Central memory CD8-positive, alpha-beta T cell (primary cell): ENCODE measurements at places on chromosomes 2 and 18.

DNA sequence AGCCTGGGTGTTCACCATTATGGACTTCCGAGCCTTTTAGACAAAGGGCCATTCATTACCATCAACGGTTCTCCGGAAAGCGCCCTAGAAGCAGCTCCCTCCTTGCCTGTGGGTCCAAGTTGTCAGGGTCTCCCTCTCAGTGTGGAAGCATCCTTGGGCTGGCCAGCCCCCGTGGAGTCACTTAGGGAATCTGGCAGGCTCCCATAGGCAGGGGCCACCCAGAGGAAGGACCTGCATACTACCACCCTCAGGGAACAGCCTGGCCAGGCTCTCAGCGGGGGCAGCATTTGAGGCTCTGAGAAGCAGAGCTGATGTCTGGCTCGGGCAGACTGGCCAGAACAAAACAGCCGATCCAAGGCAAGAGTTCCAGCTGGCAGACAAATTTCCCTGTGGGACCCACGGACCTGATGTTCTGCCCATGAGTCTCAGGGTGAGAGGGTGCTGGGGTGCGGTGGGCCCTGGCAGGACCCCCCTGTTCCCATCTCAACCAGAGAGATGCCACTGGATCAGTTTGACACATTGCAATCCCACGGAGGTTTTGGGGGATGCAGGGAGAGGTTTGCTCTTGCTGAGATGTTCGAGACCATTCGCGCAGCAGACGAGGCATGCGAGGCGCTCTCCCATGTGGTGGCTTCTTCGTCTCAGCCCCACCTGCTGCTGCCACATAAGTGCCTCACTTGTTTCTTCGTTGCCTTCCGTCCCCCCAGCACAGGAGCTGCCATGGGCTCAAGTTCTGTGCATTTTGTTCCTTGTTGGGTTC lies 56.9 kb downstream of the ACKR3 start:
- no peak for DNase-seq

GRCh38 chr2:29902356-29902755 lies 19.0 kb downstream of the ALK start:
- DNase-seq: no peak

DNA sequence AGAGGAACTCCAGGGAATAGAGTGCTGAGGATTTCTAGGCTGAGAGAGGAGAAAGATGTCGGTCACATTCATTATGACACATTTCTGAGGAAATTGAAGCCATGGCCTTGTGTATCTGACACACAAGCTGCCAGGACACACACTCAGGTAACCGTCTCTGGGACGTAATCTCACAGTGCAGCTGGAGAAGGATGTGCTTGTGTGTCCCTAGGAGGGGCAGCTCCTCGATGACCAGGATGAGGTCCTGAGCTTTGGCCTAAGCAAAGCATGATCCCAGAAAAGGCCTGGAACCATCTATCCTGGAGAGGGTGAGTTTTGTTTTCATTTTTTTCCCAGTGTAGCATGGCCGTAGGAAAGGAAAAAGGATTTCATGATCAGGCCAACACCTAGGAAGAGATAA lies 102.2 kb downstream of the CAPN13 start:
- DNase-seq: no peak

DNA sequence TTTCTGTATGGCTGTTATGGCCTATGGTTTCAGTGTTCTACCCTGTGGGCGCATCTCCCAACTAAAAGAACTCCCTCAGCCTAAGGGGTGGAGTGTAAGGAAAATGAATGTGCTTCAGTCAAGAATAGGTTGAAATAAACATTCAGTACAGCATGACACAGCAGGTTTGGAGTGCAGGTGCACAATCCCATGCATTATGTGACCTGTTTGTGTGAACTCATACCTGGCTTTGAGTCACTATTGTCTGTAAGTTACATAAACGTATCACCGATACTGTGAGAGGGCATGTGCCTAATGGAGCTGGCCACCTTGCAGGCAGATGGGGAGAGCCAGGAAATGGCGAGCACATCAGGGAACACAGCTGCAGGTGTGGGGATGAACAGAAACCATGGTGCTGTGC lies 216.0 kb downstream of the DSEL start:
- DNase-seq: no peak

DNA sequence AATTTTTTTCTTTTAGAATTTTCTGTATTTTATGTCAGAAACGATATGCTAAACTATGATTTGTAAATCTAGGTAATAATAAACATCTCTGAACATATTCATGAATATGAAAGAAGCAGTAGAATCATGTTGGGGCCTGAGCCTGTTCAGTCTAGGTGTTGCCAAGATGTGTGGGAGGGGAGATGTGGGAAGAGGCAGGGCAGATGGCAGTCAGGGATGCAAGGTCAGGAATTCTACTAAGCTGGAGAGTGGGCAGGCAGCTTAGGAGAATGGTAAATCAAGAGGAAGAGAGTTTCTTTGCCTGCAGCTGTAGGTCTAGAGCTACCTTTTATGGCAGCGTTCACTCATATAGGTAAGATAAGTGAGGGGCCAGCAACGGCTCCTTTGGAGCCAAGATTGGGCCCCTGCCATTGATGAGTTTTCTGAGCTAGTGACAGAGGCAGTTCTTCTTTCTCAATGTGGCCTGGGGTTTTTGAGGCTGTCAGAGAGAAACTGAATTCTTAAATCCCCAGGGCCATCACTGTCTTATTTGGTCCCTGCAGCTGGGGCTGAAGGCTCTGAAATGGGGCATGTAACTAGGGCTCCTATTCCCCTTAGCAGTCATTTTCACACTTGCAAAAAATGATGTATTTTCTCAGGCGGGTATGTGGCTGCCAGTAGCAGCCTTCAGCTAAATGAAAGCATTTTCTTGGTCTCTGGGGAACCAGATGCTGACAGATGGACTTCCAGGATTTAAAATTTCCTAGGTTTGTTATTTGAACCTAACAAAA lies 232.8 kb downstream of the PIK3C3 start:
- no peak for DNase-seq

DNA sequence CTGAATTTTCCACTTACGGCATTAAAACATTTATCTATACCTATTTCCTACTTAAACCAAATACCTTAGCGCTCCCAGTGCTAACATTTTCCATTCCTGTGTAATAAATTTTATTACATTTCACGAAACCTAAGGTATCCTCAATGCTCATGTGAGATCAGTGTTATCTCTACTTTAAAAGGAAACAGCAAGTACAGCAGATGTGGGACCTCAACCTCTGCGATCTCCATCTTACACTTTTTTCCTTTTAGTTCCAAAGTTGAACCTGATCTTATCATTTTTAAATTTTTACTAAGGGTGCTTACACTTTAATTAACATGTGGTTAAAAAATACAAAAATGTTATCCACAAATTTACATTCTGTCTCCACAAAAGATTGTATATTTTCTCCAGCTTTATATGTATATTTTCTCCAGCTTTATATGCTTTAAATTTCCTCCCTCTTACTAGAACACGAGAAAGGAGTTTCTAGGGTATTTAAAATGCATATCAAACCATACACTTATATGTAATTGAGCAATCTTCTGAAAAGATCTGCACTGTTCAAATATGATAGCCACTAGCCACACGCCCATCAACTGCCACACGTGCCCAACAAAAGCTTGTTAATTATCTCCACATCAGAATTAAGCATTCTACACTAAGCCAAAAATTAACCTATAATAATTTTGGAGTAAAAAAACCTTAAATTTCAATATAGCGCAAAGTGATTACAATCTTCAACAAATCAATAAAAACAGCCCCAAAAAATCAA lies 38.1 kb downstream of the MBOAT2 start:
- no peak for DNase-seq

- no peak for DNase-seq
Observed at GRCh38 chr2:149421791-149422190, 91.4 kb downstream of the LYPD6 start.

DNA sequence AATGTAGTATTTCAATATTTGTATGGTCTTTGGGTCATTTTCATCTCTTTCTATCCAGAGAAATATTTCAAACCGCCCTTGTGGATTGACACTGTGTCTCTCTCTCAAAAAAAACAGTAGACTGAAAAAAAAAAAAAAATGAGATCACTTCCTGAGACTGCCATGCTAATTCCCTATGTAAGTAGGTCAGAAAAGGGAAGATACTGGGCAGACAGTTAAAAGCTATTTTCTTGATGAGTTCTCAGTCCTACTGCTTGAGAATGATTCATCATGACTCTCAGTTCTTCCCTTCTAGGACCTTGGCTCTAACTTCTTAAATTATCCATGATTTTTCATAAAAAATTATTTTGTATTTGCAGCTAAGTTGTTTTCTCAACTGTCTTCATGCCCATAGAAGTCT lies 672.3 kb upstream of the REG3G start:
- no peak for DNase-seq

- DNase-seq: no peak
Observed at GRCh38 chr2:41905597-41906337, 142.1 kb upstream of the PKDCC start.

- DNase-seq: no peak
Observed at GRCh38 chr2:98946855-98947254, 10.8 kb upstream of the CRACDL start.

DNA sequence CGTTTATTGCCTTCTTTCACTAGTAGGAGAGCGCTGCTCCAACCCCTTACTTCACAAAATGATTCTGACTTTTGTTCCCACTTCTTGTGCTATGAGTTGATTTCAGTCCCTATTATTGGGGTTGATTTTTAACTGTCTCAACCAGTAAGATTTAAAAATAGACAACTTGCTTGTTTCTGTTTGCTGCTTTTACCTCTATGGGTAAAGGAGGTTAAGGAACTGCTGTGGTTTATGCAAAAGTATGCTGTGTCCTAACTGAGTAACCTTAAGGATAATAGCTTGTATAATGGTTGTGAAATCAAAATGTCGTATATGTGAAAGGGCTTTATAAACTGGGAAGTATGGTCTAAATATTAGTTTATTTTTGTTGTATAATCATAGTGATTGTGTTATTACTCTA lies 22.6 kb downstream of the ALMS1 start:
- DNase-seq: no peak

GRCh38 chr2:191255756-191256312 lies 10.6 kb downstream of the MYO1B start:
- DNase-seq: no peak

- DNase-seq: no peak
Observed at GRCh38 chr2:56478027-56478426, 294.2 kb downstream of the CCDC85A start.

DNA sequence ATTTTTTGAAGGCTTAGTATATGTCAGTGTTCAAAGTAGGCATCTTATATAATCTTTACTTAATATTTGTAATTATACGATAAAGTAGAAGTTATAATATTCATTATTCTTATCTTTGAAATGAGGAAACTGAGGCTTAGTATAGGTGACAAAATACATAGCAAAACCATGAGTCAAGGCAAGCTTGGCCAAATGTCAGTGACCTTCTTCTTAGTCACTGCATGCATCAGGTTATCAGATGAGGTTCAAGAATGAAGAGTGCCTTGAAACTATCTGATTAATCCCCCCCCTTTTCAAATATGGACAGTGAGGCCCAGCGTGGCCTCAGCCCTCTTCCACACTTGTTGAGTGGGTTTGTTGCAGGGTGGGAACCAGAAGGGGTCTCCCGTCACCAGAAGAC lies 59.3 kb downstream of the PMAIP1 start:
- no peak for DNase-seq

- no peak for DNase-seq
Observed at GRCh38 chr2:227719641-227720040, 1.8 kb upstream of the SLC19A3 start.

- DNase-seq: no peak
Observed at GRCh38 chr2:77521548-77521891, 656 bp downstream of the LRRTM4 start.

GRCh38 chr2:3857576-3857975 lies 154.2 kb downstream of the DCDC2C start:
- no peak for DNase-seq

DNA sequence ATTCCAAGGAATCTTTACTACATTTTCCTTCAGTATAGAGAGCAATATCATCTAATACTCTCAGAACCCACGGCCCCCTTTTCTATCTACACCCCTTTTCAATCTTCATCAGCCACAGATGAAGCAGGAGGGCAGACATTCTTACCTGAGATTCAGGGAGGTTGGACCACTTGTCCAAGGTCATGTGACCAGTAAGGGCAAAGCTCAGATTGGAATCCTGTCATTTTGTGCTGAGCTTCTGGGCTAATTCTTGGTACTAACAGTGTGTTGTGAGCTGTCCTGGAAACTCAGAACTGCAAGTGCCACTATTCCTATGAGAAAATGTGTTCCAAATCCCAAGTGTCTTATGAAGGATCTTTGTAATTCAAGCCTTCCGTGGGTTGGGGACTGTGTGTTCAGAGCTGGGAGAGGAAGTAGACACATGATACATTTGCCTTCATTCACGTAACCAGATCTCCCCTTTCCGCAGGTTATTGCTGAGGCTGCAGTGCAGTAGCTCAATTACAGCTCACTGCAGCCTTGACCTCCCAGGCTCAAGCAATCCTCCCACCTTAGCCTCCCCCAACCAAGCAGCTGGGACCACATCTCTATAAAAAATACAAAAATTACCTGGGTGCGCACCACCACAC lies 3.3 kb downstream of the CHRNA1 start:
- DNase-seq: no peak

GRCh38 chr18:34542625-34543024 lies 167.5 kb upstream of the DTNA start:
- no peak for DNase-seq

DNA sequence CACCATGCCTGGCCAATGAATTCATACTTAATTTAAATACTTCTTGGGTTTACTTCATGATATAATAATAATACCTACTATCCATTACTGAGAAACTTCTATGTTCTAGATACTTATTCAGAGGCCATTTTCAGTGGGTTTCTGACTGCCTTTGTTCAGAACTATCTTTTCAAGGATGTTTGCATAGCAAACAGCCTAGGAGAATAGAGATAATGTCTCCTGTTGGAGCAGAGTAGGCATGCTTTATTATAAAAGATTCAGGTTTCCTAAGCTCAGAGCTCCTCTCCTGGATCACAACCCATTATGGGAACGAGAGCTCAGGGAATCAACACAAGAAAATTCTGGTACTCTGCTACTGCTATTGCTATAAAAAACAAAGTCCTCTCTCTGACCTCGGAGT lies 11.1 kb downstream of the FASTKD1 start:
- DNase-seq: no peak

DNA sequence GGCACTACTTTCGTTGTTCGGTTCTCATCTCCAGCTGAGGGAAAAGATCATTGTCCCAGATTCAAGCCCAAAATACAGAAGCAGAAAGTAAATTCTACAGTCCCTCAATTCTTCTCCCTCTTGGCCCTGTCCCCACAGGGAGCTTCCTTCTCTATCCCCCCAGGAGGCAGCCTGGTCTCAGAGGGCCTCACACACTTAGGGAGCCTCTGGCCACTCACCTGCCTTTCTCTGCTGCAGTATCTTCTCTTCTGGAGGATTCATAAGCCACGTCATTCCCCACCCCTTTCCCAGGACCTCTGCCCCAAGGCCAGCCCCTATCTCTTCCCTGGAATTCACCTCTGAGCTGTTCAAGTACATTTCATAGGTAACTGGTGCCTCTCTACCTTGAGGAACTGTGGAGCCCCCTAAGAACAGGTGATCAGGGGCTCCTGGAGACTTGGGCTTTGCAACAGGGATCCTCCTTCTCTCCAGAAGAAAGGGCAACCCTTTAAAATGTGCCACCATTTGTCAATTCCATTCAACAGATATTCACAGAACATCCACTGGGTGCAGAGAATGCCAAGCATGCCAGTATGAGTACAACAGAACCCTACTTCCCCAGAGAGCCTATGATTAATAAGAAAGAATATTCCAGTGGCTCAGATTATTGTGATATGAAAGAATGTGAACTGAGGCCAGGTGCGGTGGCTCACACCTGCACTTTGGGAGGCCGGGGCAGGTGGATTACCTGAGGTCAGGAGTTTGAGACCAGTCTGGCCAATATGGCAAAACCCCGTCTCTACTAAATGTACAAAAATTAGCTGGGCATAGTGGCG lies 72.9 kb downstream of the CIB4 start:
- DNase-seq: no peak

GRCh38 chr18:77153404-77153803 lies 20.8 kb upstream of the MBP start:
- DNase-seq: no peak
